HEK293T (cell line): ENCODE measurements at places on chromosomes 4 and X.
A peak's percentile ranks its signal among the peaks of the same experiment; 100 is the strongest.

DNA sequence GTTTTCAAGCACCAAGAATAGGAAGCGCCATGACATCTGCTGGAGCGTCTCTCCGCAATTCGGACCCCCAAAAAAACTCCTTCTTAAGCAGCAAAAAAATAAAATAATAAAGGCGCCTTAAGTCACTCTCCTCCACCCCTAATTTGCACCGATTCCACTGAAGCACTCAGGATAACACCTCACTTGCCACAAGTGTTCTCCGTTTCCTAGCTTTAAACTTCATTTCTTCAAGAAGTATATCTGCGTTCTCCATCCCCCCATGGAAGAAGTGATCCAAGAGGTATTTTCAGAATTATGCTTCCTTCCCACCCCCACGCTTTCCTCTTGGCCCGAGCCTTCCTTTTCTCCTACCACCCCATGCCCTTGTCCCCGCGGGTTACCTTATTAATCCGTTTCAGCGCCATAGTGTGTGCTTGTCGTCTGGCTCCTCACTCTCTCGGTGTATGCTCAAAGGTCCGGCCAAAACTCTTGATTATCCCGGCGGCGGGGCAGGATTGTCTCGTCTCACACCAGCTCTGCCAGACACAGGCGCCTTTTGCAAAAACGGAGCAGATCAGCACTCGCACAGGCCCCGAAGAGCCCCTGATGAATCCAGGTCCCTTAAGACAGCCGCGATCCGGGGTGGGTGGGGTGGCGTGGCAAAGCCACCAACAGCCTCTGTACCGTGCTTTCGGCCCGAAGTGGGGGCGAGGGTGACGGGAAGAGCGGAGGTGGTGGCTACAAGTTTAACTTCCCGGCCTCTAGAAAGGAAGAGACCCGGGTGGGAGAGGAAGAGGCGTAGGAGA is 1.1 kb downstream of the UBE2D3 start:
- no peak for DNase-seq

- no peak for DNase-seq
Measured at GRCh38 chr4:142817442-142817841, 28.7 kb downstream of the INPP4B start.

GRCh38 chr4:73917081-73917501 is 47.9 kb downstream of the CXCL1 start:
- DNase-seq: no peak

GRCh38 chr4:186939766-186940165 is 216.1 kb upstream of the FAT1 start:
- no peak for DNase-seq

DNA sequence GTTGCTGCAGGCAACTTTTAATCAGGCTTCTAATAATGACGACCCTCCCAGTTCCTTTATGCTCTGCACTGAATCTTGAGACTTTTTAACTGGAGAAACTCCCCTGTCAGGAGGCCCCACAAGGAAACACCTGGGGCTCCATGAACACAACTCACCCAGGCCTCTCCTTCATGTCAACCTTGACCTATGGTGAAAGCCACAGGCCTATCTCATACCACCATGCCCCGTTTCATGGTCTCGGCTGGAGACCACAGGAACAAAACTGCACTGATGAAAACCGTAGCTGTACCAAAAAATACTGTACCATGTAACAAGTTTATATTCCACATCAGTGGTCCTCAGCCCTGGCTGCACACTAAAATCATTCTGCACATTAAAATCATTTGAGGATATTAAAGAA is 57.0 kb downstream of the ZNF827 start:
- DNase-seq: no peak

GRCh38 chr4:87399148-87399547 is 8.2 kb upstream of the HSD17B11 start:
- no peak for DNase-seq

DNA sequence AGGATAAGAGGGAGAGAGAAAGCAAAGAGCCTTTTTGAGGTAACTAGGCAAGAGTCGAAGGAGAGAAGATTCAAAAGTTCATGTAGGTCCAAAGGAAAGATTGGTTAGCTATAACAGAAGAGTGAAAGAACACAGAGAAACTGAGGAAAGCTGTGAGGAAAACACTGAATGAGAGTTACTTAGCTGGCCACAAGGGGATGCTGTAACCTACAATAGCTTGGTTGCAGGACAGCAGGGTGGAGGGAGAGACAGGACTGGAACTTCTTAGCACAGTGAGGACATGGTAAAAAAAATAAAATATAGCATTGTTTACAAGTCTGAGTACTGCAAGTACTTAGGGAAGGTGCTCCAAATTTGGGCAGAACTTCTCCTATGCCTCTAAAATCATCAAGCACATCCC is 48.3 kb downstream of the RAI2 start:
- DNase-seq: peak; percentile 57

GRCh38 chr4:90906239-90906638 is 779.0 kb downstream of the CCSER1 start:
- DNase-seq: no peak

- DNase-seq: no peak
Measured at GRCh38 chr4:15776871-15777648, 1.1 kb upstream of the CD38 start.

GRCh38 chrX:150429594-150429993 is 66.5 kb downstream of the MAMLD1 start:
- no peak for DNase-seq

- DNase-seq: no peak
Measured at GRCh38 chr4:106585915-106586349, 217.4 kb upstream of the GIMD1 start.
